A549 treated with dexamethasone at 1 μM for 4 hours (cell line): ENCODE measurements at places on chromosomes 7 and 10. TPM values are rescaled to one million over a fixed set of nuclear protein-coding genes. Genes with fewer than 3 reads are reported as not detected.

Gene VSIR
- 22.2 to 38.1 TPM (median 35.9 TPM) in 5 replicates for total RNA-seq

Gene KIAA1217
- total RNA-seq: 1.0 to 1.9 TPM (median 1.4 TPM) in 5 replicates

Gene DNAH11
- 0.25 to 0.75 TPM (median 0.35 TPM) in 5 replicates for total RNA-seq

Gene MRLN
- not detected in 5 replicates for total RNA-seq

Gene TLL2
- total RNA-seq: 0.05 to 0.09 TPM (median 0.07 TPM) in 5 replicates

Gene KCNMA1
- total RNA-seq: 38.0 to 72.8 TPM (median 60.1 TPM) in 5 replicates

Gene MSMB
- total RNA-seq: 0.46 TPM in 1 of 5 replicates, not detected in the others

Gene ARL4A
- 55.9 to 67.8 TPM (median 58.0 TPM) in 5 replicates for total RNA-seq

Gene NUPR2
- total RNA-seq: not detected in 5 replicates

Gene NKX2-3
- 0.05 TPM in 2 of 5 replicates, not detected in the others for total RNA-seq

Gene GPR85
- not detected in 5 replicates for total RNA-seq

Gene CDK1
- 72.0 to 90.5 TPM (median 79.8 TPM) in 5 replicates for total RNA-seq

Gene INA
- total RNA-seq: 15.0 to 25.3 TPM (median 19.0 TPM) in 5 replicates

Gene SYNPO2L
- 0.02 to 0.07 TPM (median 0.02 TPM) in 5 replicates for total RNA-seq

Gene TACC2
- 69.7 to 92.6 TPM (median 85.6 TPM) in 5 replicates for total RNA-seq

Gene ATRNL1
- total RNA-seq: 0.07 to 0.47 TPM (median 0.25 TPM) in 5 replicates

Gene TMEM140
- 0.64 to 1.3 TPM (median 1.1 TPM) in 5 replicates for total RNA-seq

Gene H2BK1
- not detected in 5 replicates for total RNA-seq

Gene ERVW-1
- total RNA-seq: 0.04 TPM in 2 of 5 replicates, not detected in the others

Gene GIMAP8
- not detected in 5 replicates for total RNA-seq

Gene TMEM229A
- total RNA-seq: not detected in 5 replicates

Gene TEX36
- not detected in 5 replicates for total RNA-seq

Gene OR2A14
- not detected in 5 replicates for total RNA-seq

Gene ADK
- total RNA-seq: 31.8 to 33.8 TPM (median 32.3 TPM) in 5 replicates

Gene NEUROG3
- not detected in 5 replicates for total RNA-seq

Gene AMZ1
- 0.02 to 0.12 TPM (median 0.08 TPM) in 5 replicates for total RNA-seq

Gene NKX1-2
- 0.02 to 0.08 TPM (median 0.05 TPM) in 4 of 5 replicates, not detected in the other for total RNA-seq

Gene LMOD2
- not detected in 5 replicates for total RNA-seq

Gene GARIN1A
- total RNA-seq: 0.46 to 0.66 TPM (median 0.56 TPM) in 5 replicates

Gene HOXA6
- 0.98 to 1.7 TPM (median 1.4 TPM) in 5 replicates for total RNA-seq

Gene MACC1
- not detected in 5 replicates for total RNA-seq

Gene SPDYE2
- not detected in 5 replicates for total RNA-seq

Gene PRKAR2B
- total RNA-seq: 2.4 to 2.8 TPM (median 2.7 TPM) in 5 replicates

Gene CC2D2B
- total RNA-seq: 0.14 to 0.46 TPM (median 0.40 TPM) in 4 of 5 replicates, not detected in the other

Gene LIPJ
- not detected in 5 replicates for total RNA-seq

Gene HUS1
- total RNA-seq: 14.1 to 22.1 TPM (median 18.3 TPM) in 5 replicates

Gene MKI67
- total RNA-seq: 59.9 to 84.8 TPM (median 80.7 TPM) in 5 replicates

Gene PRKAR1B
- 28.2 to 33.5 TPM (median 31.6 TPM) in 5 replicates for total RNA-seq

Gene TYW1B
- total RNA-seq: 2.9 to 3.2 TPM (median 3.0 TPM) in 5 replicates

Gene UTF1
- not detected in 5 replicates for total RNA-seq

Gene PSD
- total RNA-seq: 0.11 to 0.68 TPM (median 0.38 TPM) in 5 replicates

Gene NME8
- not detected in 5 replicates for total RNA-seq

Gene CRYGN
- not detected in 5 replicates for total RNA-seq

Gene GTPBP10
- 24.3 to 30.4 TPM (median 27.4 TPM) in 5 replicates for total RNA-seq

Gene HECW1
- 15.9 to 20.5 TPM (median 19.2 TPM) in 5 replicates for total RNA-seq

Gene NODAL
- total RNA-seq: 0.05 TPM in 1 of 5 replicates, not detected in the others

Gene PHKG1
- total RNA-seq: 0.39 to 0.77 TPM (median 0.54 TPM) in 5 replicates

Gene TMEM26
- total RNA-seq: 0.04 to 0.08 TPM (median 0.07 TPM) in 5 replicates

Gene KLF14
- 0.02 to 0.05 TPM in 2 of 5 replicates, not detected in the others for total RNA-seq
